ENCODE measurements at places on chromosomes 11 and 22. TPM values are rescaled to one million over a fixed set of nuclear protein-coding genes. Genes with fewer than 3 reads are reported as not detected.

- H3K27me3 ChIP-seq = no peaks in the 10 kb centered on the region
- H3K27ac ChIP-seq = no peak overlapping the region
- H3K4me1 ChIP-seq = no peaks in the 10 kb centered on the region
- no peak for DNase-seq
- no peaks in the 10 kb centered on the region for H3K36me3 ChIP-seq
Measured at GRCh38 chr11:83545494-83546260, 259.5 kb upstream of the CCDC90B start.

DNA sequence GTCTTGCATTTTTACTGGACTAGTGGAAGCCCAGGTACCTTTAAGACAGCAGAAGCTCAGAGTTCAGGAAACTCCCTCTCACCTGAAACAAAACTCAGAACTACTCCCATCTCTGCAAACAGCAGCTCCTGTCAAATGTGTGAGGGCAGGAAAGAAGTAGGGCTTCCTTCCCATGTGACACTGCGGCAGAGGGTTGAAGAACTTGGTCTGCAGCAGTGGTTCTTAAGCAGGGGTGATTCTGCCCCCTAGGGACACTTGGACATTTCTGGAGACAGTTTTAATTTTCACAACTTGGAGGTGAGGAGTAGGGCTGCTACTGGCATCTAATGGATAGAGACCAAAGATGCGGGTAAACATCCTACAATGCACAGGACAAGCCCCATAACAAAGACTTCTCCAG lies 63.4 kb downstream of the RCN1 start:
- no peaks in the 10 kb centered on the region for H3K4me1 ChIP-seq
- DNase-seq = no peak
- no peaks in the 10 kb centered on the region for H3K36me3 ChIP-seq

Gene SELENOM
- 154 TPM for total RNA-seq

Gene IL17REL
- total RNA-seq = 0.16 TPM

Gene CDC42BPG
- total RNA-seq = 20.7 TPM

Gene SAAL1
- 12.9 TPM for total RNA-seq

Gene TRIM51G
- not detected for total RNA-seq
